ENCODE measurements at places on chromosomes 1 and 21.

DNA sequence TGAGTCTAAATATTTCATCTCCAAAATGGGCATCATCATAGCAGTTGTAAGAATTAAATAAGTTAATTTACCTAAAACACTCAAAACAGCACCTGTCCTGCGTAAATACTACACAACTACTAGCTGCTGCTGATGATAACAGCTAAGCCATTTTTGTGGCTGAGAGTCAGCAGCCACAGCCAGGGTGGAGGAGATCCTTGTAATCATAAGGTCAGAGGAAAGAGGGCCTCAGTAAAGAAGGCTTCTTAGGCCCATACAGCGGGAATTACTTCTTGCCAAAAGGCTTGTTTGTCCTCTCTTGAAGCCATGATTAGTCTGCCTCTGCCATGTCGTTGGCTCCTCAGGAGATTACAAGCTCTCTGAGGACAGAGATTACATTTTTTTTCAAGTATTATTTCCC is 245.0 kb downstream of the FGGY start:
- DNase-seq = no peak

GRCh38 chr1:99004861-99005442 is at the start of gene PLPPR5:
Gene PLPPR5, minus strand, starts transcription at chr1:99004861. Its CDS starts 190 bp downstream, at chr1:99004671.
- no peak for DNase-seq

DNA sequence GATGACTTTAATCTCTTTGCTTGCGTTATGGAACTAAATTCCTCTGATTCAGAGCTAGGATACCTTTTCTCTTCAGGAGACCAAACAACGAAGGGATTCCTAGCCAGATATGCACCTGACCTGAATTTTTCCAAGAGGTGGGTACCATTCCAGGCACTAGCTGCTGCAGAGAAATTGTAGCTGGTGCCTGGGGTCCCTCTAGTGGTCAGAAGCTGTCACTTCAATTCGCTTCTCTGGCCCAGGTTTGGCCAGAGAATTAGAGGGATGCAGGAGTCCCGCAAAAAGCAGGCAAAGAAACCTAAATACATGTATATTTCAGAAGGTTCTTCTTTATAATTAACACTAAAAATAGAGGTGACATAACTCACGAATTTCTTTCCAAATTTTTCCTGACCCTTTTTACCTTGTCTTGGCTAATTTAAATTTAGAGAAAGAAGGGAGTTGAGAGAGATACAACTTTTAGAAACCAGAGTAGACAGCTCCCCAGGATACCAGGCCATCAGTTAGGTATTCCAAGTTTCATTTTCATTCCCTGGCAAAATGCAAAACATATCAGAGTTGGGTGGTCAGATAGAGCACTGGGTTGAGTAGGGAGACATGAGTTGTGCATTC is 9.6 kb downstream of the ACKR1 start:
- no peak for DNase-seq

DNA sequence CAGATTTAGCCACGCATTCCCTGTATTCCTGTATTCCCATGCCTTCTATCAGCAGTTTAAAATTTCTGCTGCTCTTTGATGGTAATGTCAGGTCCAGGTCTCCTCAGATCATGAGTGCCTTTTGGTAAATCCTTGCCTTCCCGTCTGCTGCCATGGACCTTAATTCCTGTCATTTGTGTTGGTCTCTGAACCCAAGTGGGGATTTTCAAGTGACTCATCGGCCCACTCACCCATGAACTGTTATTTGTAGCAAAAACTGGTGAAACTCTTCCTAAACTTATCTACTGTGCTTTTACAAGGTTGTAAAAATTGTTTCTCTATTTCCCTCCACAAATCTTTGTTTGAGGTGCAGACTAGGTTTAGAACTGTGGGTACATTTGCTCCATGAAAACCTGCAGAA is 47.4 kb downstream of the ACTN2 start:
- no peak for DNase-seq

DNA sequence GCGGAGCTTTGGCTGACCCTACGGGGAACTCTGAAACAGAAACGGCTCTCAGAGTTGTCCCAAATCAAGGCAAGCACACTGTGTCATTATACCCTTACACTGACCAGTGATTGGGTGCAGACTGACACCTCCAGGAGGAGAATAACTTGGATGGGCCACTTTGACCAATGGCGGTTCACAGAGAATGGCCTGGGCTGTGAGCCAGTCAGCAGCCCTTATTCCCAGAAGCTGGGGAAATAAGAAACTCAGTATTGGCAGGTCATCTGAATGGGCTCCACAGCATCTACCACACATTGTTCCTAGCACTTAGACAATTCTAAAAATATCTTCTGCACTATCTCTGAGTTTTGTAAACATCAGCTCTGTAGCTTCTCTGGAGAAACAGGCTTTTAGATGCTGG is 265.2 kb downstream of the ADGRL2 start:
- DNase-seq = no peak

DNA sequence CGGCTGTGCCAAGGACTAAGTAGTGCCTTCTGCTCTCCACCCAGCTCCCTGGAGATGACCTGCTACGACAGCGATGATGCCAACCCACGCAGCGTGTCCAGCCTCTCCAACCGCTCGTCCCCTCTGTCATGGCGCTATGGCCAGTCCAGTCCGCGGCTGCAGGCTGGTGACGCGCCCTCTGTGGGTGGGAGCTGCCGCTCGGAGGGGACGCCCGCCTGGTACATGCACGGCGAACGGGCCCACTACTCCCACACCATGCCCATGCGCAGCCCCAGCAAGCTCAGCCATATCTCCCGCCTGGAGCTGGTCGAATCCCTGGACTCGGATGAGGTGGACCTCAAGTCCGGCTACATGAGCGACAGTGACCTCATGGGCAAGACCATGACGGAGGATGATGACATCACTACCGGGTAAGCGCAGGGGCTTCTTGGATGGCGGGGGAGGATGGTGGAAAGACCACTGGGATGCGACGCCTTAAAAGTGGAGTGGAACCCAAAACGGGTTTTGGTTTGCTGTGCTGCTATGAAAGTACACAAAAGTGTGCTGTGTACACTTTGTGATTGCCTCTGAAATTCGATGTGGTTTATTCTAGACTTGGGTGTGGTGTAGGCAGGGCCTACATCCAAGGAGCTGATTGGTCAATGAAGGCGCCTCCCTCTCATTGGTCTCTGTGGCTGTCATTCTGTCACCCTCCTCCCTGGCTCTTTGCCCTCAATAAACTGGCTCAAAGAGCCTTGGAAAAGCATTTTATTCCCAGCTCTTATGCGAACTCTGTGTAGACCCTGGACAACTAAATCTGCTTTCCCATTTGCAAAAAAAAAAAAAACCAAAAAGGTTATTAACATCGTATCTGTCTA is 110.4 kb upstream of the IPO9 start:
- DNase-seq = no peak
